CD14-positive monocyte (primary cell): ENCODE measurements at places on chromosomes 12 and 14.

DNA sequence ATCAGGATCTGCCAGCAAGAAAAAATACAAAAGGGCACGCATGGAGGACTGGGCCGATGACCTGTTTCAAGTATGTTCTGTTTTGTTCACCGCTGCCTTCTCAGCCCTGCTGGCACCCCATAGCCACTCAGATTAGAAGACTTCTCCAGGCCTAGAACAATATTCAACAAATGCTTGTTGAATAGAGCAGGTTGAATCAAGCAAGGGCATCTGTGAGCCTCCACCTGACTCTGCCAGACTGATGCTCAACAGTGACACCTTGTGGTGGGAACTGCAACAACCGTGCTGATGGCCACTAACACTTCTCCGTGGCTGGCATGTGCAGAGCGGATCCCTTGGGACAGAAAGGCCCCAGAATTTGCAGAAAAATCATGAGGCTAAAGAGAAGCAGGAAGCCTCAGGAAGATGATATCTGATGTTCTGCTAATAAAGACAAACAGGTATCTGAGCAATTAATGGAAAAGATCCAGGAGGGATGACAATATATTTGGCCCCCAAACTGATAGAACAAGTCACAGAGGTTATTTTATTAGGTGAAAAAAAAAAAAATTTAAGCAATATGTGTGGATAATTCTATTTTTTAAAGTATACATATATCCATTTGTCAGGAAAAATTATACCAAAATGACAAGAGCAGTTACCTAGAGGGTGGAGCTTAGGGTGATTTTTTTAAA, 114.3 kb downstream of the KSR2 start:
- no peak for DNase-seq

DNA sequence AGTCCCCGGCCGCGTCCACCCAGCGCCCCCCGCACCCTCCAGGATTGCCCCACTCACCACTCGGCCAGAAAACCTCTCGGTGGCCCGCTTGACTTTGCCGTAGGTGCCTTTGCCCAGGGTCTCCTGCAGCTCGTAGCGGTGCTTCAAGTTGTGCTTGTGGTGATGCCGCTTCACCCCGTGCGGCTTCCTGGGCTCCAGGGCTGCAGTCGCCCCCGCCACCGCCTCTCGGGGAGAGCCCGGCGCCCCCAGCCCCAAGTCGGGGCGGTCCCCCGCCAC, 459 bp downstream of the NUAK1 start:
- no peak for DNase-seq

DNA sequence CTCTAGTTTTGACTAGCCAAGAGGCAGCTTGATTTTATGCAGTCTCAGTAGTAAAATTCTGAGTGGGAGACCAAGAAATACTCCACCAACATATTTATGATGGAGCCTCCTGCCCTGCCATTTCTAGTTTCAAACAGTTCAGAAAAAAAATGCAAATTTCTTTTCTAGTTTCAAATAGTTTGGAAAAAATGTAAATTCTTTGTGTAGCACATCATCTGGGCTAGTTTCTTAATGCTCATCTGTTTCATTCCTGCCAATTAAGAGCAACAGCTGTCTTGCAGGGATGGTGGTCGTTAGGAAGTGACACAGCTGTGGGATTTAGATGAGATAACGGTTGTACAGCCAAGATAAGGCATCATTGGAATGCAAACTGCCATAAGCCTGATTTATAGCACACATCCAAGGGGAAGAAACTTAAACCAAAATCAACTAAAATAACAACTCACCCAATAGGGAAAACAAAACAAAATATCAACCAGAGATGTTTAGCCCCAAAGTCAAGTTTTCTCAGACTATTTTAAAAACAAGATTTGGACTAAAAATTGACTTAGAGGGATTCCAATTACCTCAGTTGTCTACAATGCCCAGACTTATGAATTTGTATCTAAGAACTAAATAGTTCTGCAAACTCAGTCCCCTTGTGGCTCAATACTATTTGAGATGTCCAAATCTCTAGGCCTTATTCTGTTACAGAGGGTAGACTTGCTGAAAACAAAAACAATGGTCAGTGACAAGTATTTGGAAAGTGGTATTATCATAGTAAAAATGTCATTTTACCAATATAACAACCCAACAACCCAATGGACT, 291.3 kb upstream of the ATP2B1 start:
- DNase-seq: no peak

GRCh38 chr14:26389646-26390508, 208.0 kb downstream of the NOVA1 start:
- DNase-seq: no peak
